ENCODE measurements at places on chromosomes 1 and 21.

- DNase-seq, result no peak
Measured at GRCh38 chr1:152539901-152540300, 25.6 kb downstream of the CRCT1 start.

- no peak for DNase-seq
Measured at GRCh38 chr1:237640966-237641365, 249.8 kb downstream of the ZP4 start.

- no peak for DNase-seq
Measured at GRCh38 chr1:226741009-226741408, 1.9 kb upstream of the ITPKB start.

DNA sequence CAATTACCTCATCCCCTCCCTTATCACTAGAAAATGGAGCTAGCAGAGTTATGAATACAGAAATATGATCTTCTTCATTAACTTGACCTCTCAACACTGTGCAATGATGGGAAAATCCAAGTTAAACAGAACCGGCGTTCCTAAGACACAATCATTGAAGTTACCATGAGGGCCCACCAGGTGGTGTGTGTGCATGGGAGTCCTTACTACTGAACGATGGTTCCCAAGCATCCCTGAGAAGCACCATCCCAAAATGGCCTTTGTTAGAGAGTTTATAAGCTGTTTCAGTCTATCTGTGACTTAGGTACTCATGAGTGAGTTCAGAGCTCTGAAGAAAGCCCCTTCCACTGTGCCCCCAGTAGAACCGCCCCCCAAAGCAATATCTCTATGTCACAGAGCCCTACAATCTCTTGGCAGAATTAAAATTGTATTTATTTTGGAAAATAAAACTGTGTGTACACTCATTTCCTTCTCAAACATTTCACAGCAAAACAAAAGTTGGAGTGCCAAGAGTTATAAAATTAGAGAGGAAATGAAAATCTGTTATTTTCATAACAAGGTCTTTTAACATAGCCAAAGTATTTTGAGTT is 56.8 kb downstream of the PLD5 start:
- DNase-seq, result peak; percentile 84

DNA sequence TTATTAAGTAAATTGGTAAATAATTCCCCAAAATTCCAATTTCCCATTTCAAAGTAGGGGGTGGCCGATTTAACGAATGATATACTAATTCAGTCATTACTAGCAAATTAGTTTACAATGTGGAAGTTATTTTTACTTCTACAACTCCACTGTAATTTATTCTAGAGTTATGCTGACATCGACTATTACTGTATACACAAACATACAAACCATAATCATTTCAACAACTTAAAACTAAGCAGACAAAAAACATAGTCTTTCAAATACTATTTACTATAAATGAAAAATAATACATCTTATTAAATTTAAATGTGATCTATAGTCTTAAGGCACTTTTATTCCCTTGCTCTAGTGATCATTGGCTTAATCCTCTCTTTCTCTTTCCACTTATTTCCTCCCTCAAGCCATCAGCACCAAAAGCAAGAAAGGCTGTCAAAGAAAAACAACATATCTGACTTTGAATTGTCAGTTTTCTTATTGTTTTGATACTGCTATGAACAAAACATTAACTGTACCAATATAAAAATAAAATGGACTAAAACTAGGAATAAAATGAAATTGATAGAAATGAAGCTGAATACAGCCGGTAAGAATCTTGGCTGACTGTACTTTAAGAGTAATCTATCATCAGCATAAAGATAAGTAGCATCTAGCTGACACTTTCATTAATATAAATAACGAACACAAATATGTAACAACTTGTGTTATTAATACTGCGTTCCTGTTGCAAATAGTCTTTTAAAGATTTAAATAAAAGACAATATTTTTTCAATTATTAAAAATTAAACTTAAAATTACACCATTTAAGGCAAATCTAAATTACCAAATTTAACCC is 4.1 kb downstream of the CDC42BPA start:
- DNase-seq, result no peak

DNA sequence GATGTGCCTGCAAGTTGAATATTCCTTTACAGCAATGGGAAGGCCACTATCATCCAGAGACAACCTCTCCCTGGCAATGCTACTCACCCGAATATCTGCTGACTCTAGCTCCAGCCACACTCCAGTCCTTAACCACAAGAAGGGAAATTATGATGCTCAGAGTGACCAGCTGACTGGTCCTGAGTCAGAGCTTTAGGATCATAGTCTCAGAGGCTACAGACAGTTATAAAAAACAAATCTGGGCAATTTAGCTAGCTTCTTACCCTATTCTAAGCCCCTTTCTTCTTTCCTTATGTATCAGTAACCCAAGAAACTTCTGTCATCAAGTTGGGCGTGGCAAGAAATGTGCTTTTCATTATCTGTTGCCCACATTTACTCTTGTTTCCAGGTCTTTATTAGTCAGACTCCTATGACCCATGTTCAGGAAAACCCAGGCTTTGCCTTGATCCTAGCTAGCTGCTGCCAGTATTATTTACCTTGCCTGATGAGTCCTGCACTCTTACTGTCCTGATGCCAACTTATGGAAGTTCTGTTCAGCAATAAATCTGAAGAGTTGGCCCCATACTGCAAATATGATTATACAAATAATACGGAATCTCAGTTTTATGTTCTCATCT is 207.0 kb downstream of the TTLL7 start:
- no peak for DNase-seq

DNA sequence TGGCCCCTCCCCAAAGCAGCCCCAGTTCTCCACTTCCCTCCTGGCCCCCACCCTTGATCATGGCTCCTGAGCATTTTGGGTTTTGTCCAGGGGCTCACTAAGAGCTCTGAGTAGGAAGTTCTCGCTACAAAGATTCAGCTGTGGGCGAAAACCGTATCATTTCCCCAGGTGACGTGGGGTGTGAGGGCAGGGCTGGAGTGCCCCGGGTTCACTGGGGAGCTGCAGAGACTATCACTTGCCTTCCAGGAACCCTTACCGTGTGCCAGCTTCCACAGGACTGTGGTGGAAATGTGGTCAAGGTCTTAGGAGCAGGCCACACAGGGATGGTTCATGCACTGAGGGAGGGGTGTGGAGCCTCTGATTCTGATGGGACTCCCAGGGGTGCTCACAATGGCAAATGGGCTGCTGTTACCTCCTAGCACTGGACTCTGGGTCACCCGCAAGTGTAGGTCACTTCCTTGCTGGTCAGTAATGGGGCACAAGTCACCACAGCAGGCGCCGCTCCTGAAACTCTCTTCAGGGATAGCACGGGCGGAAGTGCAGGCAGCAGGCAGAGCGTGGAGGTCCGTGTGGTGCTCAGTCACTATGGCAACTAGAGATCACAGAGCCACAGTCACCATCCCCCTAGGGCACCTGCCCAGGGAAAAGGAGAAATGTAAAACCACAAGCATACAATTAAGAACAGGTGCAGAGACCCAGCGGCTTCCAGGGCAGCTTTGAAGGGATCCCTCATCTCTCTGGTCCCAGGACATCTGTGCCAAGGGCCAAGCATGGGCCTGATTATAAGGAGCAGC is 35.4 kb downstream of the RSPH1 start:
- peak; percentile 65 for DNase-seq

- DNase-seq, result no peak
Measured at GRCh38 chr1:117834416-117834815, 95.0 kb downstream of the GDAP2 start.

DNA sequence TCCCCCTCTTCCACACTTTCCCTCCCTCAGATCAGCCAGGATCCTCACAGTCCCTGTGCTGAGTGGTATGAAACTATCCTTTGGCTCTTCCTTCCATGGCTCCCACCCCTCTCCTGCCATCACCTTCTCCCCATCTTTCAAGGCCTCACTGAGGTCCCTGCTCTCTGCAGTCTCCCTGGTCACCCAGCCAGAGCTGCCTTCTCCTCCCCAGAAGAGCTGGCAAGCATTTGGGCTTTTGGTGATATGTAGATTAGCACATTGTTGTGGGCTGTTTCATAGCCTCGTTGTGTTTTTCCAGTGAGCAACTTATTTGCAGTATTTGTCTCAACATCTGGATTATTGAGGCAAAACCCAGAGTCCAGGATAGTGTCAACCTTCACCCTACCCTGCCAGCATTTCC is 2.2 kb downstream of the CSF1 start:
- no peak for DNase-seq

GRCh38 chr1:59055908-59056719 is 240.8 kb upstream of the FGGY start:
- no peak for DNase-seq

- no peak for DNase-seq
Measured at GRCh38 chr1:97332716-97333115, 588.1 kb downstream of the DPYD start.
